ENCODE measurements at places on chromosomes 2 and 18.

- DNase-seq, result no peak
Observed at GRCh38 chr2:70552501-70553333, 909 bp downstream of the TGFA start.

GRCh38 chr2:44055229-44055628, 59.4 kb upstream of the LRPPRC start:
- DNase-seq, result no peak

- no peak for DNase-seq
Observed at GRCh38 chr18:61690418-61691138, 202.2 kb downstream of the RNF152 start.

- DNase-seq, result no peak
Observed at GRCh38 chr18:79916546-79917168, 34.8 kb downstream of the SLC66A2 start.

GRCh38 chr2:165313509-165313908, 74.3 kb downstream of the SCN2A start:
- no peak for DNase-seq

- no peak for DNase-seq
Observed at GRCh38 chr2:40668425-40668824, 216.5 kb upstream of the SLC8A1 start.

GRCh38 chr2:230863031-230863430, 1.7 kb upstream of the ITM2C start:
- DNase-seq, result no peak
